Esophagus squamous epithelium (tissue), 5 donors: ENCODE measurements at places on chromosomes 2 and 18.
A peak's percentile ranks its signal among the peaks of the same experiment; 100 is the strongest.

DNA sequence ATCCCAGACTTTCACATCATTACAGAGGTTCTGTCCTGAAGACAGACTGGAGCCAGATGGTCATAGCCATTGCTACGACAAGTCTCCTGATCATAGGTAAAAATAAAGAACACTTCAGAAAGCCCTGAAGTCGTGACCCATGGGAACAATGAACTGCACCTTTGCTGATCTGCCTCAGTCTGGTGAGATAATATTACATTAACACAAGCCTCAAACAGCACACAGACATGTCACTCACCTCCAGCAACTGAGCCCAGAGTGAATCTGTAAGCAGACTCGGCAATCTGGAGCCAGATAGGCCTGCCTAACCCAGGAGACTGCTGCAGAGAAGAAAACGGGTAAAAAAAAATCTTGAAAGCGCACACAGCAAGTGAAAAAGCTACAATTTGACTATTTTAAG, 79.2 kb downstream of the SLC25A12 start:
- no peak overlapping the region for H3K27ac ChIP-seq
- no peak overlapping the region for H3K4me3 ChIP-seq
- no peaks in the 10 kb centered on the region for H3K4me1 ChIP-seq

- peaks cover 10% of the 10 kb centered on the region for H3K4me1 ChIP-seq
- no peak for DNase-seq
- H3K36me3 ChIP-seq: no peaks in the 10 kb centered on the region
- H3K27ac ChIP-seq: peak overlapping the region; percentile 82
Observed at GRCh38 chr2:176534798-176535466, 265.7 kb downstream of the MTX2 start.

DNA sequence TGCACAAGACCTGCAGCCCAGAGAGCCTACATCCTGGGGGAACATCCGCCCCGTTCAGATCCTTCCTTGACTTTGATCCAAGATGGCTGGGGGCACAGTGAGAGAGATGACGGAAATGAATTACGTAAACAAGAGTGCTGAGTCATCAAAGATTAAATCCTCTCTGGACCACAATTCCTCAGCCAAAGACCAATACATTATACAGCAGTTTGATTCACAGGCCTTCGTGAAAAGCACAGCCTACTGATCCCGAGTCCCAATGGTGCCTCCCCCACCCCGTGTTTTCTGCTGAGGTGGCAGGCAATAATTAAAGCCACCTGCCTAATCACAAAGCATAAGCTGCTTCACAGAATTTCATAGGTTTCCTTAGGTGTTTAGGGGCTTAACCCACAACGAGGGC, 43.0 kb downstream of the MYO5B start:
- no peaks in the 10 kb centered on the region for H3K36me3 ChIP-seq
- no peaks in the 10 kb centered on the region for H3K27me3 ChIP-seq
- H3K4me3 ChIP-seq: no peak overlapping the region
- no peak overlapping the region for H3K27ac ChIP-seq
- DNase-seq: no peak

DNA sequence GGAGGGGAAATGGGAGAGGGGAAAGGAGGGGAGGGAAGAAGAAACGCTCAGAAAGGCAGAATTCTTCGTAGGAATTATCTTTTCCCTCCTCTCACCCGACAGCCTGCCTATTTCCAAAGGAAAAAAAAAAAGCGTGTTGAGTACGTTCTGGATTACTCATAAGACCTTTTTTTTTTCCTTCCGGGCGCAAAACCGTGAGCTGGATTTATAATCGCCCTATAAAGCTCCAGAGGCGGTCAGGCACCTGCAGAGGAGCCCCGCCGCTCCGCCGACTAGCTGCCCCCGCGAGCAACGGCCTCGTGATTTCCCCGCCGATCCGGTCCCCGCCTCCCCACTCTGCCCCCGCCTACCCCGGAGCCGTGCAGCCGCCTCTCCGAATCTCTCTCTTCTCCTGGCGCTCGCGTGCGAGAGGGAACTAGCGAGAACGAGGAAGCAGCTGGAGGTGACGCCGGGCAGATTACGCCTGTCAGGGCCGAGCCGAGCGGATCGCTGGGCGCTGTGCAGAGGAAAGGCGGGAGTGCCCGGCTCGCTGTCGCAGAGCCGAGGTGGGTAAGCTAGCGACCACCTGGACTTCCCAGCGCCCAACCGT, at the start of gene GAD1:
Gene GAD1, plus strand, starts transcription at position 384 of the 589 bp plus-strand sequence. CDS start 1,705 bp downstream, outside the sequence.
- no peak for DNase-seq
- H3K36me3 ChIP-seq: no peaks in the 10 kb centered on the region
- peak within 1 kb of the TSS; percentile 72 for H3K4me3 ChIP-seq
- peaks cover 56% of the 10 kb centered on the region for H3K4me1 ChIP-seq
- H3K27me3 ChIP-seq: peaks cover 81% of the 10 kb centered on the region
- H3K27ac ChIP-seq: peak within 1 kb of the TSS; percentile 40

- H3K27ac ChIP-seq: no peak overlapping the region
- no peak overlapping the region for H3K4me3 ChIP-seq
- H3K4me1 ChIP-seq: no peaks in the 10 kb centered on the region
- no peak for DNase-seq
- H3K27me3 ChIP-seq: no peaks in the 10 kb centered on the region
- no peaks in the 10 kb centered on the region for H3K36me3 ChIP-seq
Observed at GRCh38 chr2:116586328-116586689, 1228.2 kb upstream of the DDX18 start.

DNA sequence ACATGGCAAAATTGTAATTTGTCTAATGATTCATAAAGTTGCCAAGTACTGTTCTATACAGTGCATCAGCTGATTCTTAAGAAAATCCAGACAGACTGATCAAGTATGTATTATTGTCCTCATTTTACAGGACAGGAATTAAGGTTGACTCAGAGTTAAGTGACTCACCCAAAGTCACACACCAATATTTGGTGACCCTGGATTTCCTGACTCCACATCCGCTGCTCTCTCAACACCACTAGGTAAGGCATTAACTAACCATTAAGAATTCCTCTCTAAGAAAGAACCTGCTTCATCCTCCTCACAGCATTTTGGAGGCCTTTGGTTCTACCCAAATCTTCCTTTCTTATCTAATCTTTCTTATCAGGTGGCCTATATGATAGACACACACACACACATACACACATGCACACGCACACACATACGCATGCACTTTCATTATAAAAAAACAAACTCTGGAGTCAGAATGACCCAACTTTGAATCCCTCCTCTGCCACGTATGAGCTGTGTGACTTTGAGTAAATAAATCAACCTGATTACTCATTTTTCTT, 150.8 kb downstream of the ANKRD44 start:
- no peaks in the 10 kb centered on the region for H3K36me3 ChIP-seq
- no peak overlapping the region for H3K4me3 ChIP-seq
- no peaks in the 10 kb centered on the region for H3K4me1 ChIP-seq
- no peaks in the 10 kb centered on the region for H3K27me3 ChIP-seq
- H3K27ac ChIP-seq: no peak overlapping the region
- DNase-seq: no peak
